ENCODE measurements at places on chromosomes 2 and 18. TPM values are rescaled to one million over a fixed set of nuclear protein-coding genes. Genes with fewer than 3 reads are reported as not detected.

DNA sequence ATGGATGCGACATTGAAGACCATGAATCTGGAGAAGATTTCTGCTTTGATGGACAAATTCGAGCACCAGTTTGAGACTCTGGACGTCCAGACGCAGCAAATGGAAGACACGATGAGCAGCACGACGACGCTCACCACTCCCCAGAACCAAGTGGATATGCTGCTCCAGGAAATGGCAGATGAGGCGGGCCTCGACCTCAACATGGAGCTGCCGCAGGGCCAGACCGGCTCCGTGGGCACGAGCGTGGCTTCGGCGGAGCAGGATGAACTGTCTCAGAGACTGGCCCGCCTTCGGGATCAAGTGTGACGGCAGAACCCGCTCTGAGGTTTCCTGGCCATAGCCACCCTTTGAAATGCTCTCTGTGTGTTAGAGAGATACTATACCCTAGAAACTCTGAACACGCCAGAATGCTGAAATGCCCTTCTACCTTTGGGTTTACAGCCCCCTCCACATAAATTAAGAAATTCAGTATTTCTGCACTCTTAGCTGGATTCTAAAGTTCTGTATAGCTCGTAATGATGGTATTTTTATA is 659 bp downstream of the CHMP1B start:
- DNase-seq: peak; percentile 33

DNA sequence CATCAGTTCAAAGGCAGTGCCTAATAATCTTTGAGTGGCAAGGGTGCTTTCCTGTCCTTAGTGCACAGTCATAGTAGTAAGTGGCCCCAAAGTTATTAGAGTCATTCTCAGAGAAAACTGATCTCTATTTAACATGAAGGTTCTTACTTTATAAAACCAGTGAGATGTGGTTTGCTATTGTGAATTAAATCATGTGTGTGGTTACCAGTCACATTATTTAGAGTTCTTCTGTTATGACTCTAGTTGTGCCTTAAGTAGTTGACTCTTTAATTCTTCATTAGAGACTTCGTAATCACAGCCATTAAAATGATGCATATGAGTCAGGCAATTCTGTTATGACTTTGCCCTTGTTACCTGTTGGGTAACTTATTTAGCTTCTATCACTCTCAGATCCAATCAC is 1392.9 kb upstream of the ACVR2A start:
- no peak for DNase-seq

DNA sequence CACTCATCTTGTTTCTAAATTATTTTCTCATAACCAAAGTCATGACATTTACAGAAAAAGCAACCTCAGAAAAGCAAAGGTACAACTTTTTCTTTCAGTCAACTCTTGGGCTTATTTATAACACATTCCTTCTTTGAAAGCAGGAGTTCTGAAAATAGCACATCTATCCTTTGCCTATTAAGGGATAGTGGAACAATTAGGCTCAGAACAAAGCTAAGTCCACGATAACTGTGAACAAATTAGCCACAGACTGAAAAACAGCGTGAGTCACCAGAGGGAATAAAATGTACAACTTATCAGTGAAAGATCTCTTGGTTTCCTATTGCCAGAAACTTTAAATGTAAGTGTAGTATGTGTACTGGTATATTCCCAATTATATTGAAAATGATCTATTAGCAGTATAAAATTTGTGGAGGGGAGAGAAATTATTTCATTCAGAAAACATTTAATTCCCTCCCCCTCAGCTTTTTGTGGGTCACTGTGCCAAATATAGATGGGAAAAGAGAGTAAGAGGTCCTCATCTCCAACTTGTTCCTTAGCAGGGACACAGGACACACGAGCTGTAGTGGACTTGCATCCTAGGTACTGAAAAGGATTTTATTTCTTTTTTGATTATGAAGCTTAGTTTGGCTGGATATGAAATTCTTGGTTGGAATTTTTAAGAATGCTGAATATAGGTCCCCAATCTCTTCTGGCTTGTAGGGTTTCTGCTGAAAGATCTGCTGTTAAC is 15.4 kb upstream of the MATN3 start:
- DNase-seq: no peak

- no peak for DNase-seq
These were observed 215.4 kb upstream of the OSR1 start for GRCh38 chr2:19573784-19574183.

DNA sequence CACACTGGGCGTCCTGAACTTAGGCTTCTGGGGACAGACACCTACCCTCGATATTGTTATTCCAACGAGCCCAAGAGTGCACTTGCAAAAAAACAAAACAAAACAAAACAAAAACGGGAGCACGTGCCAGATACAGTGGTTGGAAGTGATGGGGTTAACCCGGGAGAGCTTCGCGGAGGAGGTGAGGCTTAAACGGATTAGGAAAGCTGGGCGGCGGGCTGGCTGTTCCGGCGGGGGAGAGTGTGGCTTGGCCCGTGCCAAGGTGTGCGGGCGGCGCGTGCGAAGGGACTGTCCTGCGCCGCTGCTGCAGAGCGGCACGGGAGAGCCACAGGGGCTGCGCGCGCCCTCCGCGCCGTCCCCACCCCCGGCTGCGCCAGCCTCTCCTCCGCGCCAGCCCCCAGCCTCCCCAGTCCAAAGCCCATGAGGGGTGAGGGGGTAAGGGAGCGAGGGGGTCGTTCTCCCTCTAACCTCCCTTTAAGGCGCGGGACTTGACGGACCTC is 1.5 kb upstream of the SLC30A3 start:
- DNase-seq: no peak

DNA sequence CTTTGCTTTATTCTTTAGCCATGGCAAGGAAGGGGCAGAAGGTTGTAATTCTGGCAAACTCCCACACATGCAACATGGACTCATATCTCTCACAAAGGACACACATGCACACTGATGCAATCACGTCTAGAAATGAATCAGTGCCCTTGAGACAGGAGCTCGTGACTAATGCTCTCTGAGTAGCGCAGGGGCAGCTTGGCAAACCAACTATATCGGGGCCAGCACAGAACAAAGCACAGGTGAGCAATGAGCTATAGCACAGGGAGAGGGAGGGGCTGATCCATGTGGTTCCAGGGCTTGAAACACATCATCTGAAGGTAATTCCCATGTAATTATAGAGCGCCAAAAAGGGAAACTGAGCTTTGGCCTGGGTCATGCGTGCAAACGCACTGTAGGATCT is 165.2 kb upstream of the KLF7 start:
- DNase-seq: peak; percentile 82

DNA sequence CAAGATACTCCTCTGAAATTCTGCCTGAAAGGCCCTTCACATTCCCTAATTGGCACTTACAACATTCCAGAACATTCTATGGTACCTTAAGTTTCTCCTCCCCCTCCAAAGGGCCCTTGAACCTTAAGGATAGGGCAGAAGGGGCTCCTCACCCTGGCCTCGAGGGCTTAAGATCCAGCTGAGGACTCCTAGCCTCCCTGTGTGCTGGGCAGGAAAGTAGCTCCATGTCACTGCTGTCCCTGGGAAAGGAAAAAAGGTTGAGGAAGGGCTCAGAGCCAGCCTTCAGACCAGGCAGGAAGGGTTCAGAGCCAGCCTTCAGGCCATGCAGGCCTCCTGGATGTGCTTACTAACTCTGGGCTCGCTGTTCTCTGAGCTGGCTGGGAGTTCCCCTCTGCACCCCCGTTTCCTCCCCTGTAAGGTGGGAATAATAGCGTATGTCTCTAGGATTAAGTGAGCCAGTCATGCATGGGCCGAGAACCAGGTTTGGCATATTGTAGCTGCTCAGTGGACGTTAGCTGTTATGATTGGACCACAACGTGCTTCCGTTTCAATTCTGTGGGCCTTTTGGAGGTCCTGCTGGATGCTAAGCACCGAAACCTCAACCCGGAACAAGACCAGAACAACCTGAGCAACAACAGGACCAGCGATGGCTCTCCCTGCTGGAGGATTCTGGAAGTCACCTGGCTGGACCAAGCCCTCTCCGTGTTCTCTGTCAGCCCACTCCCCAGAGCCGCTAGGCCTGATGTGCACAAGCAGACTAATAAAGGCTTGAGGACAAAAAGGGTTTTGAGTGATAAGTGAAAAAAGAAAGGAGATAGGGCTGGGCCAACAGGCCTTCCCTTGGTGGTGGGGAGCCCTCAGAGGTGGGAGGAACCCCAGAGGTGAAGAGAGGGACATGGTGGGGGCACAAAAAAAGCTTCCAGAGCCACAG is 1.0 kb upstream of the B3GNT7 start:
- no peak for DNase-seq

FAHD2A gene
- total RNA-seq: 36.3 TPM

TDRD15 gene
- not detected for total RNA-seq

GRCh38 chr2:127183771-127184170 is 36.3 kb downstream of the CYP27C1 start:
- no peak for DNase-seq

ABCG5 gene
- not detected for total RNA-seq

ATL2 gene
- total RNA-seq: 26.1 TPM

DNA sequence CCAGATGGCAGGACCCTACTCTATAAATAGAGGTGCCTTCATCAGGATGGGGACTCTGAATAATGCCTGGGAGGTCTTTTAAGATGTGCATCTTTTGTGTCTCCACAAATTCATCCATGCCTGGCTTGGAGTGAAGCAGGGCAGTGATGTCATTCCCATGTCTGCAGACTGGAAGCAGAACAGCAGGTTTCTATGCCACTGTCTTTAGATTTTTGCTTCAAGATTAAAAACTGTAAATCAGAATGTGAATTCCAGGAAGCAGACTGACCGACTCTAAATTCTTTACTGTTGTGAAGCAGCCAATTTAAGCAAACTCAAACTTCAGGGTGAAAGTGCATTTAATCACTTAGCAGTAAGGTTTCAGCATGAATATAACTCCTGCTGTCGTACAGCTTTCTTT is 159.3 kb downstream of the SCG2 start:
- DNase-seq: no peak

DNA sequence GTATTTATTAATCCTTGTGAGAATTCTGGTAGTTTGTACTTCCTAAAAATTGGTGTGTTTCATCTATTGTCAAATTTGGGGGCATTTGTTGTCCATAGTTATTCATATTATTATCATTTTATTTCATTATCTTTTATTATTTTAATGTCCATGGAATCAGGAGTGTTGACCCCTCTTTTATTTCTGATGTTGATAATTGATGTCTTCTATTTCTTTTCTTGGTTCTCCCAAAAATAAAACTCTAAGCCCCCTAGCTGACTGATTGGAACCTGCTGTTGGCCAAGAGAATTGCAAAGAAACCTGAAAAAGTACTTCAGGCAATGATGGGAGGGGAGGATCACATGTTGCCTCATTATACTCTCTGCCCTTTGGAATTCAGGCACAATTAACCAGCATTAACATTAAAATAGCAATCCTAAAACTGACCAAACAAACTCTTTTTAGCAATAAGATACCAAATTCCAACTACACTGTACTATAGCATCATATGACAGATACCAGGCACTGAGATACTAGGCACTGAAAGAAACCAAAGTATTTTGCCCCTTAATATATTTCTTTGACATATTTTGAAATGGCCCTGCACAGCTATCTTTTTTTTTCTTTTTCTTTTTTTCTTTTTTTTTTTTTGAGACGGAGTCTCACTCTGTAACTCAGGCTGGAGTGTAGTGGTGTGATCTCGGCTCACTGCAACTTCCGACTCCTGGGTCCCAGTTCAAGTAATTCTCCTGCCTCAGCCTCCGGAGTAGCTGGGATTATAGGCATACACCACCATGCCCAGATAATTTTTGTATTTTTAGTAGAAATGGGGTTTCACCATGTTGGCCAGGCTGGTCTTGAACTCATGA is 1097.2 kb upstream of the CNTNAP5 start:
- DNase-seq: no peak

DNA sequence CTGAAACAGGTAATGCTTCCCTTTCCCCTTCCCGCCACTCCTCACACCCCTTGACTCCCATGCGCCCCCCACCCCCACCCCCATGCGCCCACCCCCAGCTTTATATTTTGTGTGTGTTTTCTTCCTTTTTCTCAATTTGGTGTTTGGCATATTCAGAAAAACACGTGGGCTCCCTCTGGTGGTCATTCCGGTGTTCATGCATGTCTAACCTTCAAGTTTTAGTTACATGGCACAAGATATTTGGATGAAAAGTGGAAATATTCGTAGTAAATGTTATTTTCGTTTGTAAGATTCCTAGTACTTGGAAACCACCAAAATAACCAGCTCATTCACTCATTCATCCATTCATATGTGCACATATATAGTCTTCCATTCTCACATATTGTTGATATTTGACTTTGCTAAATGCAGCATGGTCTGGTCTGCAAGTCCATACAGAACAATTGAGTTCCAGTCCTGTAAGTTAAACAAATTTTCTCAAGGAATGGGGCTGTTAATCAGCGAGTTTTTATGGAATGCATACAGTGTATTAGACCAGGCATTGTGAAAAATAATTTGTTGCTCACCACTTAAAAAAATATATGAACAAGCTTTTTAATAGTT is 143.6 kb upstream of the MAP3K20 start:
- no peak for DNase-seq

DNA sequence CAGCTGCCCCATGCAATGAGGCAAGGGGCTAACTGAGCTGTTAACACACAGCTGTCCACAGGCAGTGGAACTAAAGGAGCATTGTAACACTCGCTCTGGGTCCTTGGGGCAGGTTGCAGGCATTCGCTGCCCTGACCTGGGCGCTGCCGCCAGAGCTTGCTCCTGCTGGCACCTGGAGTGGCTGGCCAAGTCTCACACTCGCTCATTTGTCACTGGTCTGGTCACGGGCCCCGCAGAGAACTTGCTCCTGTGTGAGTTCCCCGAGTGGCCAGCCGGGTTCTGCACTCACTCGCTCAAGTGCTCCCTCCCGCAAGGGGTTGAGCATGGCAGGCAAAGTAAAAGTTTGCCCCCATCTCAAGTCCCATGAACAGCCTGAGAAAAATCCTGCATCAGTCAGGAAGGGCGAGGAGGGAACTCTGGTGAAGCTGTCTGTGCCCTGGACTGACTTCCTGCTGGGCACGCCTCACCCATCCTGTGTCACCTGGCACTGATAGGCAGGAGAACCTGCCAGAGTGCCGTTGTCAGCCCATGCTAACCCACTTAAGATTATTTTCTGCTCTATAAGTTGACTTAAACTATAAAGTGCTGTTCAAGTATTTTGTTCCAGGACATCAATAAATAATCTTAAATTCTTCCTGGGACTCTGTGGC is 934.8 kb upstream of the GYPC start:
- no peak for DNase-seq

EVX2 gene
- total RNA-seq: not detected

- peak; percentile 17 for DNase-seq
These were observed 1.3 kb downstream of the ATP5F1A start for GRCh38 chr18:46096651-46097300.

SPATA3 gene
- not detected for total RNA-seq

GRCh38 chr18:59057969-59058368 is 81.7 kb upstream of the SEC11C start:
- DNase-seq: peak; percentile 80

DNA sequence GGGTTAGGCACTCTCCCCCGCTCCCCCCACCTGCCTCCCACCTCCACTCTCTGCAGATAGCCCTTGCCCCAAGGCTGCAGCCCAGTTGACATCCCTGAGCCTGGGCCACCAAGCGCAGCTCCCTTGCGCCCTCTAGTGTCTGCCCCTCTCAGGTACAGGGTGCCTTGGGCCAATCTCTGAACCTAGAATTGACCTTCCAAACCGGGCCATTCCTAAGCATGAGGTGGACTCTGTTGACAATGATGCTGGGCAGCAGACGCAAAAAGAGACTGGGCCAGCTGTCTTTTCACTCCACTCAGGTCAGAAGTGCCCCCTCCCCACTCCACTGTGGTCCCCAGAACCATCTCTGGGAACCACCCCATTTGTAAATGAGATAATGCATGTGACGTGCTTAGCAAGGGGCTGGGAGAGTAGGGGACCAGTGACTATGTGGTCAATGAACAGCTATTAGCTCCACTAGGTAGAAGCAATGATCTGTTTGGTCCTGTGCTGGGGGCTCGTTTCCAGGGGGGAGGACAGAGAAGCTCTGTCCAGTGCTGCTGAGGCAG is 43.3 kb upstream of the PLB1 start:
- peak; percentile 42 for DNase-seq

MYO1B gene
- total RNA-seq: 123 TPM

Data from MG63 (cell line).